ENCODE measurements at places on chromosomes 12 and 14.

DNA sequence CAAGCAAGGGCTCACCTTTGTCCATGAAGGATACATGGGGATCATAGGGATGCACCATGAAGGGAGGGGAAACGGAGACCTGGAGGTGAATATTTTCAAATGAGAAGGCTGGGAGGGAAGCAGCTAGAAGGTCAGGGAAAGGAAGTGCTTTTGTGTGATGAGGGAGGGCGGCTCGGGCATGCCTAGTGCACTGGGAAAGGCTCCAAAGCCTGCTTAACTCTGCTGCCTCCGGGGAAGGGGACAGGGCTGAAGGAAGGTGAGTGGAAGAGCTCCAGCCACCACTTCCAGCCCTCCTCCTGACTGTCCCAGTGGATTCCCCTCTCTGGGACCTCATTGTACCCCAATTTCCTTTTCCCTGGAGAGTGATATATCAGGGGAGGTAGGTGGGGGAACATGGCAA, 149.4 kb upstream of the PRMT8 start:
- DNase-seq, result no peak

DNA sequence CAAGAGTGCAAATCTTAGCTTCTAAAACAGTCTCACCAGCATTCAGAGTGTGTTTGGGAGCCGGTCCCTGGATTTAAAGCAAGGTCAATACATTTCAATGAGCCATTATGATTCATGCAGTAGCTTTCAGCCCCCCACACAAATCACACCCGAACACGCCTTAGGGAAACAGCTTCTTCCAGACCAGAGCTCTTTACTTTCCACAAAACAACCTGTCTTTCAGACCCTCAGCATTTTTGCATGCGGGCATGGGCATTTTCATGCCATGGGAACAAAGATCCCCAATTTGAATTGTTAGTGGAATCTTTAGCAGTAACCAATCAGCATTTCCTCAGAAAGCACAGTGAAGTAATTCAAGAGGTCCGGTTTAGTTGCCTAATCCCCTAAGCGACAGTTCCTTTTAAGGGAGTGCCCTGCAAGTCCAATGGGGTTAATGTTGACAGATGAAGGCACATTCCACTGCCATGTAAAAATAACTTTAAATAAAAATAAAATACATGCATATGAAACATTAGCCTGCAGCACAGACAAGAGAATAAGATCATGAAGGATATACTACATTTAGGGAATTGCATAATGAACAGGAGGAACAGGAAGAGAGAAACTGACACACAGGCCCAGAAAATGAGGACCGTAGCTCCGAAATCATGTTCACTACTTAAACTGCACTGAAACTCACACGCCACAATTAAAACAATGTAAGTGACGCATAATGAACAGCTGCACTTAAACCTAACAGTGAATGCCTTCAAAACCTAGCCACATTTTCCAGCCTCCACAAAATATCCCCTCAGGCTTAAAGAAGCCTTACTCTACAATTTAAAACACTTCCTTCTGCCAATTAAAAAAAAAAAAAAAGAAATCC, 4.0 kb downstream of the VPS37B start:
- DNase-seq, result no peak

GRCh38 chr12:132729541-132730320, 19.1 kb downstream of the PGAM5 start:
- DNase-seq, result no peak

GRCh38 chr12:125399489-125399888, 334.3 kb downstream of the AACS start:
- no peak for DNase-seq

- DNase-seq, result no peak
Measured at GRCh38 chr14:105409364-105409763, 10.3 kb upstream of the MTA1 start.

DNA sequence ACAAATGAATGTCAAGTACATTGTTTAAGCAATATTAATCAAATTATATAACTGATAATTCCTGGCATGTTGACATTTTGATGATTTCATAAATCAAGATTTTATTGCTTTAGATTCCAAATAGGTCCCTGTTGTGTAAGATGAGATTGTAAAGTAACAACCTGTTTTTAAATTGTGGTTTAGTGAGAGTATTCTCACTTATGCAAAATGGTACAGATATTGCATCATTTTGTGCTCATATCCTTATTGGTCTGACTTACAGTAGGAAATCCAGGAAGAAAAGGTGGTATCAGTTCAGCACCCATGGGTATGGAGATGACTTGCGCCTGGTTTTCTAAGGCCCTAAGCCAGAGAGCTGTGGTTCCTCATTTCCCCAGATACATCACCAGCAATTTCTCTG, 165.5 kb downstream of the KIF21A start:
- DNase-seq, result no peak

DNA sequence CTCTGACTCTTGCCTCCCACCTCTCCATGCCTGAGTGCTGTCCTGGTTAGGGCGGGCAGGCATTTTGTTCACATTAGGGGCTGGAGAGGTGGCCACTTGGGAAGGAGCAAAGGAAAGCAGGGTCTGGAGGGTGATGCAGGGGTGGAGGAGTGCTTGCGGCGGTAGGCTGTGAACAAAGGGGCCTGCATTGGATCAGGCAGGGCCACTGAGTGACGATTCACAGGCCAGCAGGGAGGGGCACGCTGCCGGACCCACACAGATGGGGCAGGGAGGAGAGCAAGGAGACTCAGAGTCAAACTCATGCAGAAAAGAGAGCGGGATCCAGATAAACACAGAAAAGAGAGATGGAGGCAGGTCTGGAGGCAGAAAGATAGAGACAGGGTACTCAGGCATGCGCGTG, 58.4 kb upstream of the TBX3 start:
- DNase-seq, result no peak

DNA sequence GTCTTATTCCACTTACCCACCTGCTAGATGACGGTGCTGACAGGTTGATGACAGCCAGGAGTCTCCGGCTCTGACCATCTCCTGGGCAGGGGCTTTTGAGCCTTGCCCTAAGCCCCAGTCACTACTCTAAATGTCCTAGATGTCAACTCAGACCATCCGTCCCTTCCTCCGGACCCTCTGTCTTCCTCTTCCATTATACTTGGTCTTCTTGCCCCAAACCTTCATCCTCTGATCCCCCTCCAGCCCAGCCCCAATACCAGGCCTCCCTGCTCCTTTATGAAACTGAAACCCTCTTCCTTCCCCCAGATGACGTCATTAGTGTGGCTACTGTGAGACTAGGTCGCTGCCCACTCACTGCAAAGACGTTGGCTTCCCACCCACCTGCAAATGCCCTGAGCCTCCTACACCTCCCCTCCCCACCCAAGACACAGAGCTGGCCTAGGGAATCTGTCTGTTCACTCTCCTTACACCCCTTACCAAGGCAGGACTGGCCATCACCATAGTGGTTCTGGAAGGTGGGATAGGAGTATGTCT, 10.1 kb downstream of the KRT71 start:
- DNase-seq, result no peak

DNA sequence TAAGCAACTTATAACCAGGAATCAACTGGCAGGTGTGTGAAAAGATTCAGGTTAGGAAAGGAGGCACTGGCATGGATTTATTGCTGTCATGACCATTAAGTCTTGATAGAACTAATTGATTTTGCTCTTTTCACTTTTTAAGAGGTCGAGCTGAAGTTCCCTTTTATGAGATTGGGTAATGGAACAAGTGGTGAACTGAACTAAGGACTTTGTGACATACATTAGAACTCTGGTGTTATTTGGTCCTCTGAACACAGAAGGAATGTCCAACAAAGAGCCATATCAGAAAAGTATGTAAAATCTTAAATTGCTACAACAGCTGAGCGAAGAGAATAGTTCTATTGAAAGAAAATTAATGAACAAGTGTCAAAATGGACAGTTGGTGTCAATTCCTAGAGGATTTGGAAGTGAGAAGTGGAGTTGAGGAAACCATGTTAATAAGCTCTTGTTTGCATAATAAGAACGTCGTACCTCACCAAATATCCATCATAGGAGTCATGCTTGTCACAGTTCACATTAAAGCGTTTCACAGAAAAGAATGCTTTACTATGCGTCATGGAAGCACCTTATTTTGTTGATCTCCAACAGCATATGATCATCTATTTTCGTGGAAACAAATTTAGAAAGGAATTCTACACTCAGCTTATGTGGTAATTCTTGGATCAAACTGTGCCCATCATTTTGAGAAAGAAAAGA, 8.4 kb upstream of the MYF6 start:
- no peak for DNase-seq

DNA sequence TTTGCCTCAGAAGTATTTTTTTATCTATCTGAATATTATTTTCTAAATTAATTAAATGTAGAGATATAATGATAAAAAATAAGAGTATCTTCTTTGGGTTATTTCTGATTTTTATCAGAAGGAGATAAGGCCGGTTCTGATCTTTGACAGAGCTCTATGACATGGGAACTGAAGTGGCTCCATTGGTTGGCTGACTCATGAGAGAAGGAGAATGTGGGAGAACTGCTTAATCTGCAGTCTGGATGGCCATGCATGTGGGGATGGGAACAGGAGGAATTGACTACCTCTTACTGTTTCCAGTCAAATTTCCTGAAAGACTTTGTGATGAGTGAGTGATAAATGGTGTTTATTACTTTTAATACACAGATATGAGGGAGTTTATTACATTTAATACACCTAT, 155.8 kb upstream of the ATP2B1 start:
- no peak for DNase-seq

DNA sequence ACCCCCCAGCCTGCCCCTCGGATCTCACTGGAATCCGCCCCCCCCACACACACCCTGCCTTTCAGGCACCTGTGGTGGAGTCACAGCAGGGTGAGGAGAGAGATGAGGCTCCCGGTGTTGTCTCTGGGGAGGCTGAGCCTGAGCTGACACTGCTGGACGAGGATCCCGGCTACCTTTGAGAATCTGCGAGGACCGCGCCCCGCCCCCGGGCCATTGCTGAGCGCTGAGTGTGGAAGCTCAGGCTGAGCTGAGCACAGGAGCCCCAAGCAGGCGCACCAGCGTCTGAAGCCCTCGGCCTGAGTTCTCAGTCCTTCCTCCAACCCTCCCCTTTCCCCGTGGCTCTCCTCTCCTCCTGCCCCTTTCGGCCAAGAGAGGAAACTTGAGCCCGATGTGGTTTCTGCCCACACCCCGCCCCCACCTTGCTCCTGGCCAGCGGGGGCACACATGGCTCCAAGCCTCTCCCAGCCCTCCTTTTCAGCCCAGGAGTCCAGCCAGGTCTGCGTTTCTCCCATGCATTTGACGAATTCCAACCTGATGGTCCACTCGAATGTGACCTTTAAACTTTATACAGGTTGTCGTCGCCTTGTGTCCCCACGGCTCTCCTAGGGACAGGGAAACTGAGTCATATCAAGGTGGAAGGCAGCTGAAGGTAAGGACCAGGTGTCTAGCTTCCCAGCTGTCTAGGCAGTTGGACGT, at the start of gene NFE2:
Gene NFE2 (minus strand): TSS at position 284 of the 696 bp plus-strand sequence. CDS start 5,767 bp downstream, outside the sequence.
- peak; percentile 62 for DNase-seq

GRCh38 chr12:119006746-119007145, 25.4 kb downstream of the SRRM4 start:
- no peak for DNase-seq

GRCh38 chr14:105375635-105376057, 22.7 kb upstream of the TEX22 start:
- DNase-seq, result no peak

DNA sequence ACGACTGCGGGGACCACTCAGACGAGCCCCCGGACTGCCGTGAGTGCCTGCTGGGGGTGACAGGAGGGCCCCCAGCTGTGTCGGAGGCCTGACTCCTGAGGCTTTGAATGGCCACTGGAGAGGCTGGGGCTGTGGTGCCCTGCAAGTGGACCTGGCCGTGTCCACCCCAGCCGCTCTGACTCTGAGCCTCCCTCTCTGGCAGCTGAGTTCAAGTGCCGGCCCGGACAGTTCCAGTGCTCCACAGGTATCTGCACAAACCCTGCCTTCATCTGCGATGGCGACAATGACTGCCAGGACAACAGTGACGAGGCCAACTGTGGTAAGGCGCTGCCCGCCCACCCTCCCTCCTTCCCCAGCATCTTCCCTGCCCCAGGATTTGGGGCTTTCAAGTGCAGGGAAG, 16.1 kb upstream of the NXPH4 start:
- no peak for DNase-seq

DNA sequence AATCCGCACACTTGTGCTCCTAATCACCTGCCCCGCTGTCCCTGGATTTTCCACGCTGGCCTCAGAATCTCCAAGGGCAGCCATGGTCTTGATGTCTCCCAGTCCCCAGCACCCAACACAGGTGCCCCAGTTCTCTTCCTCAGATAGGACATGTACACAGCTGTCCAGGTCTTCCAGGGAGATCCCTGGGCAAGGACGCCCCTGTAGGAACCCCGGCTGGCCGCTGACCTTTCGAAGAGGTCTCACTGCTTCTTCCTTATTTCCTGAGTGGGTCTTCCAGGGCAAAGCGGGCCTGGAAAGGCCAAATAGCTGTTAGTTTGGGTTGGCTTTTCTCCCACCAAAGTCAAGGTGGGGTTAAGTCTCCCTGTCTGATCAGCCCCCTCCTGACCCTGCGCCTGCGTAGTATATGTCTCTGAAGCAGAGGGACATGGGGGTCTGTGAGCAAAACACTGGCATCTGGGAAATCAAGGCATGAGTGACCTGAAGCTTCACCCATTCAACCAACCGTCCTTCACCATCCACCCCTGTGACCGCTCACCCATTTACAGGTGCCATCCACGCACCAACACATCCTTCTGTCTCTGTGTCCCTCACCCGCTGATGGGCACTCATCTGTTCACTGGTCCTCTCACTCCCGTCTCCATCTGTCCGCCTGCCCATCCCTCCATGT, 4.6 kb downstream of the BEGAIN start:
- no peak for DNase-seq

DNA sequence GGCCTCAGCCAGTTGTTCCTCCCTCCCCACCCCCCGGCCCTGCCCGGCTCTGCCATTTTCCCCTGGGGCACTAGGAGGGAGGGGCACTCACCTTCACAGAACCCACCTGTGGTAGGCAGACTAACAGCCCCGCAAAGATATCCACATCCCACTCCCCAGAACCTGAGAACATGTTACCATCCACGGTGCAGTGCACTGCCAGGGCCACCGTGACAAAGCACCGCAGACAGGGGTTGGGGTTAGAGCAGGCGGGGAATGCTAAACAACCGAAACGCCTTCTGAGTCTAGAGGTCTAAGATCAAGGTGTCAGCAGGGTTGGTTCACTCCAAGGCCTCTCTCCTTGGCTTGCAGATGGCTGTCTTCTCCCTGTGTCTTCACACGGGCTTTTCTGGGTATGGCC, 57.4 kb upstream of the NCOR2 start:
- DNase-seq, result no peak

- DNase-seq, result no peak
Measured at GRCh38 chr12:124190312-124191023, 104.4 kb upstream of the RFLNA start.

DNA sequence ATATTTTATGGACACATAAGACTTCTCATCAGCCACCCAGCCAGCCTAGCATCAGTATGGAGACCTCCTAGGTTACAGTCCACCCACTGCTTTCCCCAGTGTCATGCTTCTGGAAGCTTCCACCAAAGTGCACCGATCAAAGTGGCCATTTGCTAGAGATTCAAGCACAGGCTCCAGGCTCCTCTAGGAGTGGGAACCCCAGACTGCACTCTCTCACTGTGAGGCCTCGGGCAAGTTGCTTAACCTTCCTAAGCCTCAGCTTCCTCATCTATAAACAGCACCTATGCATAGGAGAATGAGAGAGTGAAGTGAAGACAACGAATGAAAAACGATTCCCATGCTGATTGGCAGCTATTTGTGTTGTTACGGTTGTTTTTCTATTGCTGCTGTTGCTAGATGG, 94.4 kb downstream of the DICER1 start:
- no peak for DNase-seq

Measured in HEK293T (cell line).